ENCODE measurements at places on chromosomes 5 and 9.

GRCh38 chr5:170719551-170719950 is 64.0 kb upstream of the GABRP start:
- no peak for DNase-seq

DNA sequence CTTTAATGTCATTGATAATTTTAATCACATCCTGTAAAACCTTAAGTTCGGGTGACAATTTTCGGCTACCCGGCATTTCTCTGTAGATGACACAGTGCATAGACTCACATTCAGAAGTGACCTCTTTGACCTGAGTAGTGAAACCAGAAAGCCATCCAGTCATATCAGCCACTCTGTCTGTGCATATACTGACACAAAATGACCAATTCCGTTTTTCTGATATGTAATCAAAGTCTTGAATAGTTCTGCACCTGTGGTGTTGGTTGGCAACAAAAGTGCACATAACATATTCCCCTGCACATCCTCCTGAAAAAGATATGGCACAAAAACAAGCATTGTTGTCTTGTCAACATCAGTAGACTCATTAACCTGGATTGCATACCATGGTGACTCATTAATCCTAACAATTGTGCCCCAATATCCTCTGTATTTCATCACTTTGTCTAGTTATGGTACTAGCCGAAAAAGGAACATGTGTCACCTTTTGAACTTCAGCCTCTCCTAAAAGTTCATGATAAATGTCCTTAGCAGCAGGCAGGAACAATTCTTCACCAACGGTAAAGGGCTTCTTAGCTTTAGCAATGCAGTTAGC is 4.6 kb upstream of the HNRNPA0 start:
- DNase-seq: no peak

DNA sequence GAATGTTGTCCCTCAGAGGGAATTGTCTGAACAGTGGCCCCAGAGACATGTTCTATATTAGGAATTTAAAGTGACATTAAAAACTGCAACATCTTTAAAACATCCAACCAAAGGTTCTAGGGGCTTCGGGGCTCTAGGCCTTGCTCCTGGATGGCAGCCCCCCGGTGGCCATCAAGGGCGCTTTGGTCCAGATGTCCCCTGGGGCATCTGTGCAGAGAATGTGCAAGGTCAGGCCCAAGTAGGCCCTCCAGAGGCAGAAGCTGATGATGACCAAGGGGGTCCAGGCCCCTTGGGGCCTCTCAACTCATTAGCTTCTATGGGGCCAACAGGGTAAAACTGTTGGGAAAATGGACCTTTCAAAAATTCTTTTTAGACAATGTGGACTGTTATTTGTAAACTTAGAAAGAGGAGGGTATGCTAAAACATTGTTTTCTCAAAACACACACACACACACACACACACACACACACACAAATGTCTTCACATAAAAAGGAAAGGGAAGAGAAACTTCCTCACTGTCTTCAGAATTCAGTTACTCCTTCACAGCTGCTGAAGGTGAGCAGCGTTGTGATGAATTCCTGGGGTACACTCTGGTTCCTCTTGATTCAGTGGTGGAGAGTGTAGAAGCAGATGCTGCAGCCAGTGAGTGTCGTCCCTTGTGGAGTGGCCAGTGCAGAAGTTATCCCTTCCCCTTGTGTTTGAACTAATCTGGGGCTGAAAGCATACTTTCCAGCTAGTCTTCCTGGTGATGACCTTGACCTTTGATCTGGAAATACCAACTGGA is 125.2 kb downstream of the WDR41 start:
- no peak for DNase-seq

GRCh38 chr9:136179761-136180160 is 25.2 kb downstream of the LHX3 start:
- DNase-seq: no peak

DNA sequence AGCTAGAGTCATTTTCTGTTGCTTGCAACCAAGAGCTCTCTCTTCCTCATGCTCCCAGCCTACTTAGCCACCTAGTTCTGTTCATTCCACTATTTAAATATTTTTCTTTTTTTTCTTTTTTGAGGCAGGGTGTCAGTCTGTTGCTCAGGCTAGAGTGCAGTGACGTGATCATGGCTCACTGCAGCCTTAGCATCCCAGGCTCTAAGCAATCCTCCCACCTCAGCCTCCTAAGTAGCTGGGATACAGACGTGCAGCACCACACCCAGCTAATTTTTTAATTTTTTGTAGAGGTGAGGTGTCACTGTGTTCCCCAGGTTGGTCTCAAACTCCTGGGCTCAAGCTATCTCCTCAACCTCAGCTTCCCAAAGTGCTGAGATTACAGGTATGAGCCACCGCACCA is 5.1 kb upstream of the F12 start:
- DNase-seq: no peak

DNA sequence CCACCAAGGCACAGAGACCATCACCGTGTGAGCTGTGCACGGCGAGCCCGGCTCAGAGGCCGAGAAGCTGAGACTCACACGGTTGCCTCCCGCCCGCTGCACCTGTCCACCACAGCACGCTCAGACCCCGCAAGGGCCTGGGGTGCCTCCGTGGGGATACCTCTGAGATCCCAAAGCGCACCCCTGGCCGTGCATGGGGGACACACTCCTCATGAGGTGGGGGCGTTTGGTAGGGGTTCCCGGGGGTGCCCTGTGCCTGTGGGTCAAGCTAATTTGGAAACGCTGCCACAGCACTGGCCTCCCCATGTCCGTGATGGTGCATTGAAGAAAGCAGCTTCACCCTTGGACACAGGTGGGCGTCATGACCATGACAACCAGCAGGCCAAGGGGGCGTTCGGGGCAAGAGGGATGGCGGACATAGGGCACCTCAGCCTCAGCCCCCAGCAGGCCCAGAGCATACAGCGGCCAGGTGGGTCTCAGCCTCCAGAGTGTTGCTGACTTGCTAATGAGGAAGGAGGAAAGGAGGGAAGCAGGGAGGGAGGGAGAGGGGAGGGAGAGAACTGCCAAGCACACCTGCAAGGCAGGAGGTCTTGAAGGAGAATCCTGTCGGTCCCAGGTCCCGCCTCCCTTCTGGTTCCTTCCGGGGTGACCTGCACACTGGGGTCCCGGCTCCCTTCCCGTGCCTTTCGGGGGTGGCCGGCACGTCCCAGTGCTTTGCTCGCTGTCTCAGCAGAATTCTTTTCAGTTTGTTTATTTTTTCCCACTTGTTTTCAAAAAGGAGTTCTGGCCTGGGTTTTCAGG is 34.7 kb downstream of the GLT6D1 start:
- no peak for DNase-seq

GRCh38 chr9:133235549-133236222 is 26.6 kb upstream of the OBP2B start:
- DNase-seq: no peak

GRCh38 chr5:170277867-170278281 is 19.7 kb downstream of the LCP2 start:
- DNase-seq: no peak

DNA sequence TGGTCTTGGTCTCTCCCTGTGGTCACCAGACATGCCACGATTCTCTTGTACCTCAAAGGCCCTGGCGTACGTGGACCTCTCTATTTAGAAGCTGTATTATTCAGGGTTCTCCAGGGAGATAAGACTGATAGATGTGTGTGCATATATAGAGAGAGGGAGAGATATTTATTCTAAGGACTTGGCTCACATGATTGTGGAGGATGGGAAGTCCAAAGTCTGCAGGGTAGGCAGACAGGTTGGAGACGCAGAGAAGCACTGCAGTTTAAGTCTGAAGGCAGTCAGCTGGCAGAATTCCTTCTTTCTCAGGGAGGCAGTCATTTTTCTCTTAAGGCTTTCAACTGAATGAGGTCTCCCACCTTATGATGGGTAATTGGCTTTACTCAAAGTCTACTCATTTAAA is 16.3 kb downstream of the C9orf57 start:
- DNase-seq: no peak

GRCh38 chr5:142441616-142442015 is 116.8 kb upstream of the SPRY4 start:
- peak; percentile 10 for DNase-seq

GRCh38 chr5:38396766-38397165 is 138.4 kb downstream of the EGFLAM start:
- DNase-seq: no peak

- no peak for DNase-seq
Measured at GRCh38 chr9:120542701-120543490, 37.1 kb downstream of the CDK5RAP2 start.

DNA sequence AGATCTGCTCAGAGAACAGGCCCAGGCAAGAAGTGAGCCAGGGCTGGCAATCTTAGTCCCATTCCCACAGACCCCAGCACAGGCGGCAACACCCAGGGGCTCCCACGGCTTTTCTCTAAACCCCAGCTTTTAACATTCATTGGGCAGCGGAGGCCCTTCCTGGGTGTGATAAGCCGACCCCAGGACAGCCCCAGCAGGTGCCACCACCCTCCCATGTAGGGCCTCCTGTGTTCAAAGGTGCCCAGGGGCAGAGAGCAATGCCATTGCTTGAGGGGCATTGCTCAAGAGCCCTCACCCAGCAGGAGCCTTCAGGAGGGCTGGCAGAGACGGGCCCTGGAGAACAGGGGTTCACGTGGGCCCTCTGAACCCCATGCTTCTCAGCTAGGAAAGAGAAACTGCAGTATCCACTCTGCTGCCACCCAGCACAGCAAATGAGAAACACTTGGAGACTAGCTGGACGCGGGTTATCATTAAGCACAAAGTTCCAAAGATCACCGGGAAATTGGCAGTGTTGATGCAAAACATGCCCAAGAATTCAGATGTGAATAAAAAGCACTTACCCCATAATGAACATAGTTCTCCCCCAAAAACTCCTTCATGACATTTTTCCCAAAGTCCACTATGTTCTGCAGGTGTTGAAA is 13.9 kb downstream of the IPPK start:
- DNase-seq: no peak

- DNase-seq: no peak
Measured at GRCh38 chr9:74041588-74041987, 455.5 kb upstream of the RORB start.

GRCh38 chr5:95707055-95707454 is 24.1 kb upstream of the RHOBTB3 start:
- DNase-seq: no peak

DNA sequence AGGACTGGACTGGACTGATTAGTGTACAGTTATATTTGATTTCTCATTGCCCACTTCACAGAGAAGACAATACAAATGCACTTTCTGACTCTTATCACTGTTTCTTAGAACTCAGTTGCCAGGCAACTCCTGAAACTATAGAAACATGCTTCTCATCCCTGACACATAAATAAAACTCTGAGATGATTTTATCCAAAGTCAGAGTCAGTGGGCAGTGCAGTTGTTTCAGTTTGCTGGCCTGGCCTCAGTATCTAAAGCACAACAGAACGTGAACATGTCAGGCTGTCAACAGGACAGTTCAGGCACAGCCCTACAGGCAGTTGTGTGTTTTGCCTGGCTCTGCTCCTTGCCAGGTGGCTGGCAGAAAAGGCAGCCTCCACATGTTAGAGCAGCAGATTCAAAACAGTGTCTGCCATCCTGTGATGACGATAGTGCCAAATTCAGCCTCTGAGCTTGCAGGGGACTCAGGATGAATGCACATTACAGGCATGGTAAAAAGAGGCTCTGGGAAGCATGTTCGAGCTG is 65.1 kb upstream of the CCDC152 start:
- no peak for DNase-seq

DNA sequence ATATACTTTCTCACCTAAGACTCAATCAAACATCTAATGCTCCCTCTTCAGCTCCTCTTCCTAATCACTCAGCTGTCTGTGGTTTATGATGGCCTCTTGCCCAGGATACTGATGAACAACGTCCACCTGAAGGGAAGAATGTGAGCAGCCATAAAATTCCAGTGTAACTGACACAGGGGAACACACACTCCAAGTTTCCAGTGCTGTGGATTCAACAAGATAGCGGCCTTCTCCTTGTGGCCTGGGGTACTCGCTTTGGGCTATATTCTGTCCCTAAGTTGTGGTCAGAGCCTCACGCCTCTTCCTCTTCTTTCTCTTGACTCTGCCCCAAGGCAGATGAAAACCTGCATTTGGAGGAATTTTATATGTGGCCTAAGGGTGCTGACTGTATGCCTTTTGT is 11.7 kb downstream of the B4GALT1 start:
- no peak for DNase-seq

DNA sequence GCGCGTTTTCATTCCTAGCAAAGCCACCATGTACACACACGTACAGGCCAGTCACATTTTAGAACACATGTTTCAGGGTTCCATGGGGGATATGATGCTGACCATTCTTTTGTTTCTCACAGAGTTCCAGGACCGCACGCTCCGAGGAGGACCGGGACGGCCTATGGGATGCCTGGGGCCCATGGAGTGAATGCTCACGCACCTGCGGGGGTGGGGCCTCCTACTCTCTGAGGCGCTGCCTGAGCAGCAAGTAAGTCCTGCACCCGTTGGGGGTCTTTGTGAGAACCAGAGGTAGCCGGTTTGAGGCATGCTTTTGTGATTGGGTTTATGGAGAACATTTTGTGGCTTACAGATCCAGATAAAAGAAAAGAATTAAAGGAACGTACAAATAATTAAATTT is 30.8 kb downstream of the ADAMTSL1 start:
- DNase-seq: no peak

- DNase-seq: no peak
Measured at GRCh38 chr5:56011835-56012234, 17.1 kb upstream of the IL6ST start.

GRCh38 chr5:31987985-31988710 is 186.0 kb downstream of the GOLPH3 start:
- no peak for DNase-seq

DNA sequence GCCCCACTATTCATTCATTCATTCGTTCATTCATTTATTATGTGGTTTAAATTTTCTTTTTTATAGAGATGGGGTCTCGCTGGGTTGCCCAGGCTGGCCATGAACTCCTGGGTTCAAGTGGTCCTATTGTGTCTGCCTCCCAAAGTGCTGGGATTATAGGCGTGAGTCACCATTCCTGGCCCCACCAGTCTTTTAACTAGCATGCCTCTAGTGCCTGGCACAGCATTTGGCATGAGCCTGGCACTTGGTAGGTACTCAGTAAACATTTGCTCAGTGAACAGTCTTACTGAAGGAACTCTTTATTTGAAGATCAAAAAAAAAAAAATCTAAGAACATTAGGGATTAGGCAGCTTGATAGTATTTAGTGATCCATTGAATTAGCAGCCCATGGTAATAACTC is 98.1 kb downstream of the KDM4C start:
- no peak for DNase-seq

DNA sequence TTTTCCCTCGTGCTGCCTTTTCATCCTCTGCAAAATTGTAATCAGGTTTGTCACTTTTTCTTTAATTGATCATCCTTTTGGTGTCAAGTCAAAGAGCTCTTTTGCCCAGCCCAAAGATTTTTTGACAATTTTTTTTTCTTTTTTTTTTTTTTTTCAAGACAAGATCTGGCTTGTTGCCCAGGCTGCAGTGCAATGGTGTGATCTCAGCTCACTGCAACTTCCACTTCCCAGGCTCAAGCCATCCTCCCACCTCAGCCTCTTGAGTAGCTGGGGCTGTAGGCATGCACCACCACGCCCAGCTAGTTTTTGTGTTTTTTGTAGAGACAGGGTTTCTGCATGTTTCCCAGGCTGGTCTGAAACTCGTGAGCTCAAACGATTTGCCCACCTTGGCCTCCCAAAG is 36.7 kb downstream of the CDK7 start:
- DNase-seq: no peak

Measured in T-helper 1 cell (primary cell).